Neural progenitor cell (in vitro differentiated cells): ENCODE measurements at places on chromosomes 1 and 21.
A peak's percentile ranks its signal among the peaks of the same experiment; 100 is the strongest.

DNA sequence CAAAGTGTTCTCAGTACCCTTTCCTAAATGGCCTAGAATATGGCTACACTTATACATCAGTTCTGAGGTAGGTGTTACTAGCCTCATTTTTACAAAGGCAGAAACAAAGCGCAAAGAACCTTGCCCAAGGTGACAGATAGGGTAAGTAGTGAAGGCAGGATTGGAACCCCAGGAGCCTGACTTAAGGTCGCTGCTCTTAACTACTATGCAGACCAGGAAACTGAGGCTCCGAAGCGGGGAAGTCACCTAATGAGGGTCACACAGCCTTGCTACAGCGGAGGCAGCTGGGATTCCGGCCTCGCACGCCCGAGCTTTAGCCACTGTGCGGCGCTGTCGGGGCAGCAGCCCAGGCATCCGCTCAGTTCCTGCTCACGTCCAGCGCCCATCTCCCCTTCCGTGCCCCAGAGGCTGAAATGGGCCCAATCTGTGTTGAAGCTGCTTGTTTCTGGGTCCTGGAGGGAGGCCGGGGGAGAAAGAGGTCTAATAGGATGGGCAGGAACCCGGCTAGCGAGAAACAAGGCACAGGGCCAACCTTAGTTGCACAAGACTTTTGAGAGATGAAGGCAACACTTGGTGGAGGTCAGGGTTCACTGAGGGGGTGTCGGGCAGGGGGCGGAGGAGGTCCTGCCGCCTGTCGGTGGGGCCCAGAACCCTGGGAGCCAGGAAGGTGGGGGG is 1.4 kb upstream of the FOXD2 start:
- H3K4me3 ChIP-seq = peak overlapping the region; percentile 70
- peaks cover 100% of the 10 kb centered on the region for H3K27me3 ChIP-seq
- DNase-seq = peak; percentile 89

- H3K27ac ChIP-seq = no peak overlapping the region
- H3K4me1 ChIP-seq = no peaks in the 10 kb centered on the region
- no peak overlapping the region for H3K4me3 ChIP-seq
- no peaks in the 10 kb centered on the region for H3K27me3 ChIP-seq
These were observed 564.4 kb downstream of the MATN1 start for GRCh38 chr1:30159015-30159414.

- H3K4me1 ChIP-seq = no peaks in the 10 kb centered on the region
- H3K4me3 ChIP-seq = no peak overlapping the region
- H3K27ac ChIP-seq = no peak overlapping the region
- no peaks in the 10 kb centered on the region for H3K36me3 ChIP-seq
These were observed 65.4 kb downstream of the RPE65 start for GRCh38 chr1:68384321-68384813.

- no peaks in the 10 kb centered on the region for H3K4me1 ChIP-seq
- no peak overlapping the region for H3K27ac ChIP-seq
- H3K4me3 ChIP-seq = no peak overlapping the region
These were observed 18.3 kb downstream of the PPT1 start for GRCh38 chr1:40078512-40079333.

DNA sequence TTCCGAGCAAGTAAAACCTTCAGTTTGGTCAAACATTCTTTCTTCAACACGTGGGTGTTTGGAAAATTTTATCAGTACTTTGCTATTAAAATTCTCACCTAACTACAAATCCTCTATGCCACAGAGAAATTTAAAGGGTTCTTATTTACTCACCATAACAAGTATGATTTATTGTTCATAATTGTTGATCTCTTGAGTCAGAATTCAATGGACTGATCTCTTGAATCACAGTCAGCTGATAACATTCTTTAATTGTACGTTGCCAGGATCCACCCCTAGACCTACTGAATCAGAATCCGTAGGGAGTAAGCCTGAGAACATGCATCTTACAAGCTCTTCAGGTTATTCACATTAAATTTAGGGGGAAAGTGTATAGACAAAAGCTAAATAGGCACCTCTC is 51.2 kb downstream of the DIPK1A start:
- H3K36me3 ChIP-seq = no peaks in the 10 kb centered on the region
- H3K27ac ChIP-seq = no peak overlapping the region
- H3K27me3 ChIP-seq = no peaks in the 10 kb centered on the region
- no peak for DNase-seq

GRCh38 chr1:77360256-77360655 is 78.4 kb downstream of the AK5 start:
- H3K27ac ChIP-seq = no peak overlapping the region
- DNase-seq = no peak
- H3K27me3 ChIP-seq = no peaks in the 10 kb centered on the region
- H3K4me3 ChIP-seq = no peak overlapping the region
- H3K36me3 ChIP-seq = no peaks in the 10 kb centered on the region

GRCh38 chr21:20944139-20944538 is 54.1 kb upstream of the NCAM2 start:
- H3K36me3 ChIP-seq = no peaks in the 10 kb centered on the region
- H3K27me3 ChIP-seq = no peaks in the 10 kb centered on the region
- no peak overlapping the region for H3K4me3 ChIP-seq
- no peaks in the 10 kb centered on the region for H3K4me1 ChIP-seq
- no peak overlapping the region for H3K27ac ChIP-seq
- DNase-seq = no peak

DNA sequence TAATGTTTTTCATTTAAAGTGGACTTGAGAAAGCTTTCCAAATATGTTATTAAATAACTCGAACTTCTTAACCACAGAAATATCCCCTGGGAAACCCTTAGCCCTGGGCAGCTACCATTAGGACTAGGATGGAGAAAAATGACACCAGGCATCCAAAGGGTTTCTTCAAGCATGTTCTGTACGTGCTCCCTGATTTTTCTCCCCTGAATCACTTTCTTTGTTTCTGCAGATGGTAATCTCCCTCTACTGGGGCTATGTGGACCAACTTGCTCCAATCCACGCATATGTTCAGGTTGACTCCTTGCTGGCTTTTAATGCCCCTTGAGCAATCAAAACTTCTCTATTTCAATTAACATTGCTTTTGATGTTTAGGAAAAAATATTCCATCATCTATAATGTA is 312.7 kb upstream of the C1orf87 start:
- H3K27me3 ChIP-seq = no peaks in the 10 kb centered on the region
- H3K36me3 ChIP-seq = no peaks in the 10 kb centered on the region
- no peak overlapping the region for H3K27ac ChIP-seq

DNA sequence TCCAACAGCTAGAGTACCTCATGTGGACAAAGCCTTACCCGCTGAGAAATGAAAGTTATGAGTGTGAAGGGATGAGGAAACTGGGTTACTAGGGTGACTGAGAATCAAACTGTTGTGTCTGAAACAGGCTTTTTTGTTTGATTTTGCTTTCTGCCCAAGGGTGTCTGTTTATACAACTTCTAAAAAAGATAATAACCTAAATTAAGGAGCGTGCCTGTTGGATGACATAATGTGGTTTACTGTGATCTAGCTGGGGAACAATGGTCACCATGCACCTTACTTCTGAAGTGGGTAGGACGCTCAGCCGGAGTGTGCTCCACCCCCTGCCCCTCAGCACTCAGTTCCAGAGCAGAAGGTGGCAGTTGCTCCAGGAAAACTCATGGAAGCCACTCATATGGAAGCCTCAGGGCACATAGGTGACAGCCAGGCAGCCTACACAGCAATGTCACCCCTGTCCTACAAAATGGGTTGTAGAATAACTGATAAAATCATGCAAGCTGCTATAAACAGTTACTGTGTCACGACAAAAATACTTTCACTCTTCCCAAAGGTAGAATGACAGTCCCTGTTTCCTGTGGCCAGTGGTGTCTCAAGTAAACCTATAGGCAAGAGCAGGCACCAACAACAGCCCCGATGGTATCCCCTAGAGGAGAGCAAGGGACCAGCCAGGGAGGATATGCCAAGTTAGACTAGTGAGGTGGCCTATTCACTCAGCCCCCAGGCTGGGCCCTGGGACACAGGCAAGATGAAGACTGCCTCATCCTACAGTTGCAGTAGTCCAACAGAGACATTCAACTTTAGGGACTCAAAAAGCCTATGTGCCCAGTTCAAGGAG is 29.3 kb downstream of the SIPA1L2 start:
- no peak for DNase-seq
- H3K36me3 ChIP-seq = no peaks in the 10 kb centered on the region
- H3K4me3 ChIP-seq = no peak overlapping the region
- no peaks in the 10 kb centered on the region for H3K27me3 ChIP-seq
- H3K4me1 ChIP-seq = peaks cover 15% of the 10 kb centered on the region

DNA sequence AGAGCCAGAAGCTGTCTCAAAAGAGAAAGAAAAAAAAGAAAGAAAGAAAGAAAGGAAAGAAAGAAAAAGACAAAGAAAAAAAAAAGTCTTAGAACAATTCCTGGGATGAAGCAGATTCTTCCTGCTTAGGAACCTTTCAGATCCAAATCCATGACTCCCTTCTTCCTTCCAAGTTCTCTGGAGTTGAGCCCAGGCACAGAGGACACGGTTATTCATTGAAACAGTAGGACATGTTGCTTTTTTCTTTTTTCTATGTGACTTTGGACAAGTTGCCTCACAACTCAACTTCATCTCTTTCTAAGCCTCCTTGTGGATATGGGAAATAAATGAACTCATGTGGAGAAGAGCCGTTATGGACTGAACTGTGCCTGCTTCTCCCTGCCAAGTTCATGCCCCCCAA is 14.7 kb upstream of the TNFRSF8 start:
- H3K27ac ChIP-seq = no peak overlapping the region
- no peak for DNase-seq
- peaks cover 4% of the 10 kb centered on the region for H3K27me3 ChIP-seq

GRCh38 chr1:190138266-190138665 is 339.4 kb downstream of the BRINP3 start:
- H3K36me3 ChIP-seq = no peaks in the 10 kb centered on the region
- H3K27ac ChIP-seq = no peak overlapping the region
- H3K4me3 ChIP-seq = no peak overlapping the region
- no peaks in the 10 kb centered on the region for H3K4me1 ChIP-seq
- no peaks in the 10 kb centered on the region for H3K27me3 ChIP-seq

- no peaks in the 10 kb centered on the region for H3K27me3 ChIP-seq
- DNase-seq = no peak
- no peak overlapping the region for H3K27ac ChIP-seq
- no peaks in the 10 kb centered on the region for H3K36me3 ChIP-seq
These were observed 229.7 kb upstream of the IRF2BP2 start for GRCh38 chr1:234839663-234840062.
